IMR-90 (cell line): ENCODE measurements at places on chromosomes 16 and 17.

DNA sequence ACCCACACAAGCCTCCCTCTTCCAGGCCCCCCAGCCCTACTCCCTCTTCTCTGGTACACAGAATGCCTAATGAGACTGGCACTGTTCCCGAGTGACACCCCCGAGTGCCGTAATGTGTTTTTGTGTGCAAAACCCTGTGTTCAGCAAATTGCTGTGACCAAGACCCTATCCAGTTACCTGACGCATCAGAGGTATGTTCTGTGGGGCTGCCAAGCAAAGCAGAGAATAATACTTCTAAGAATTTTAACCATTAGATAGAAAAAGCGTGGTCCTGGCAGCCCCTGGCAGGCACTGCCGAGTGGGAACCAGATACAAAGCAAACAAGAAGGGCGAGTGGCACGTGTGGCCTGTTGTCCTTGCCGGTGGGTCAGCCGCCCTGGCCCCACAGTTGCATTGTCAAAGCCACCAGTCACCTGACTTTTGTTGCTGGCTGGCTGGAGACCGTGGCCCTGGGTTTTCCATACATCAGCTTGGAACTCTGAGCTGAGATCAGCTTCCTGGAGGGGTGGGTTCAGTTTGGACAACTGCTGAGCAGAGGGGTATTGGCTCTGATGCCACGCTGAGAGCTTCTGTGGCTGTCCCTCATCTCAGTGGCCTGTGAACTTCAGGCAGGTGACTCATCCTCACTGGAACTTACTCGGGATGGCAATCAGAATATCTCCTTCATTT lies 69.1 kb upstream of the BRD7 start:
- DNase-seq = no peak

GRCh38 chr17:187130-187529 lies 5.7 kb upstream of the DOC2B start:
- no peak for DNase-seq

GRCh38 chr17:49748791-49749190 lies 15.1 kb downstream of the FAM117A start:
- DNase-seq = no peak

DNA sequence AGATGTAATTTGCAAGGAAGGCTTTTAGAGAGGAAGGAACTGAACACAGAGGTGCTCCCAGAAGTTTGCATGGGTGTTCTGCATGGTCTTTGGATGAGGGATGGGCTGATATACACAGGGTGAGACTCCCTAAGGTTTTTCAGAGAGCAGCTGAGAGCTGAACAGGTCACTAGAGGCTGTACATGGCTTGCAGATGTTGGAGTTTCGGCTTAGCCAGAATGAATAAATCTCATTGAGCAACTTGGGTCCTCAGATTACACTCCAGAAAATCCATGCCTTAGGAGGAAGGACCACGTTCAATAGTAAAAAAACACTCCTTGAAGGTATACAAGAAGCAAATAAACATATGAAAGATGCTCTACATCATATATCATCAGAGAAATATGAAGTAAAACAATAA lies 7.5 kb upstream of the ITGB3 start:
- peak; percentile 25 for DNase-seq

- DNase-seq = no peak
These were observed 15.8 kb downstream of the GPR179 start for GRCh38 chr17:38327936-38328335.

GRCh38 chr16:81843683-81844082 lies 64.6 kb downstream of the PLCG2 start:
- DNase-seq = no peak
